G401 (cell line): ENCODE measurements at places on chromosomes 5 and 9. TPM values are rescaled to one million over a fixed set of nuclear protein-coding genes. Genes with fewer than 3 reads are reported as not detected.

SETD9 gene
- total RNA-seq, result 16.0 and 43.8 TPM in 2 replicates

DNA sequence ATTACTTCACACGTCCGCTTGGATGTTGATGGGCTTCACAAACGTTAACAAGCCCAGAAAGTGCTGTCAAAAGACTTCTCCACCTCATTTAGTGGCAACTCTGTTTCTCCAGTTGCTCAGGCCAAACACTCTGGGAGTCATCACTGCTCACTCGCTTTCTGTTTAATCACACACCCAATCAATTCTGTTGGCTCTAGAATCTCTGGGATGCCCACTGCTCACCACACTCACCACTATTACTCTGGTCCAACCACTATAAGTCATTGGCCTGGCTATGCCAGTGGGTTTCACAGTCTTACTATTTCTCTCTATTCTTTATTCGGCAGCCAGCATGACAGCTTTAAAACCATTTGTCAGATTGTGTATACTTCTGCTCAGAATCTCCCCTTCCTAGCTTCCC is 163.5 kb downstream of the KDM4C start:
- DNase-seq, result no peak

DNA sequence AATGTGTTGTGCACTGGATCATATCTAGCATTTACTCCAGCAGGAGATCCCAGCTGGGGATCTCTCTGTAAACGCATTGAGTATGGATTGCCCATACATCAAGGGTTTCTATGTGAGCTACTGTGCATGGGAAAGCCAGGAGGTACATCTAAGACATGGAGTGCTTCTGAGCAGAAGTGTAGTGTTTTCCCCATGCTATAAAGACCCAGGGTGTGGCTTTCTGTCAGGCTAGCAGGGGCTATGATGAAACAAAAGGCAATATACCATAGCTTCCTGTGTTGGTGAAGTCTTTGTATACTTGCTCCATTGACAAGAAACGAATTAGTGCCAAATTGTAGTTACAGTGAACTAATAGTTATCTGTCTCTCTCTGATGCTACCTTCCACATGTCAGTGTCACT is 329.3 kb upstream of the TLE4 start:
- DNase-seq, result no peak

GRCh38 chr5:139181835-139182452 is 16.2 kb downstream of the SIL1 start:
- no peak for DNase-seq

DNA sequence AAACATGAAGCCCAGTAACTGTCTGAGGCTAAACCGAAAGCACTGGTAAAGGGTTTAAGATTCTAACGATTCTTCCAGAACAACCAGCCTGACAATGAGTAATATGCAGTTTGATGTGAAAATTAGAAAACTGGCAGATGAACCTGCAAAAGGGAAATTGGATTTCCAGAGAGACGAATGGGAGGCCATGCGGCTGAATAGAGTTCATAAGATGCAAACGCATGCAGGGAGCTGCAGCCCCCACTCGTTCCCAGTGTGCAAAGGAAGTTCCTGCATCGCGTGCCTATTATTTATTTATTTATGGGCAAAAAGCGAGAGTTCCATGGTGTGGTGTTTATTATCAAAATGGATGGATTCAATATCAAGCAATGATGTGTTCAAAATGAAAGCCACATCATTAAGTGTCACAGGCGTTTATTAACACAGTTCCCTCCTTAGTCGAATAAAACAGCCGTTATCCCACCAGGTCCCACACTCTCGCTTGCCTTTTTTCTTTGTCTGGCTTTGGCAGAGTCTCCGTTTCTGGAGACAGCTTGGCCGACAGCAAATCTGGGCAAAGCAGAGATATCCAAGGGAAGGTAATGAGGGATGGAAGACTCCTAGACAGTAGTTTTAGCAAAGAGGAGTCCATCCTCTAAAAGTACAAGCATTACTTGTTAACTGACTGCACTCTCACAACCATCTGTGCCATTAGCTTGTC is 451.4 kb downstream of the KDM4C start:
- peak; percentile 60 for DNase-seq
